ENCODE measurements at places on chromosomes 5 and 9.

- no peak for DNase-seq
These were observed 456.0 kb upstream of the ITGA1 start for GRCh38 chr5:52331725-52332124.

GRCh38 chr5:181133610-181134231 is 2.8 kb upstream of the OR2V1 start:
- no peak for DNase-seq

- no peak for DNase-seq
These were observed 79.5 kb upstream of the HTR4 start for GRCh38 chr5:148733601-148734438.

GRCh38 chr5:127910307-127910956 is 173.1 kb upstream of the SLC12A2 start:
- no peak for DNase-seq

GRCh38 chr9:111582888-111583287 is 16.6 kb downstream of the PTGR1 start:
- no peak for DNase-seq

DNA sequence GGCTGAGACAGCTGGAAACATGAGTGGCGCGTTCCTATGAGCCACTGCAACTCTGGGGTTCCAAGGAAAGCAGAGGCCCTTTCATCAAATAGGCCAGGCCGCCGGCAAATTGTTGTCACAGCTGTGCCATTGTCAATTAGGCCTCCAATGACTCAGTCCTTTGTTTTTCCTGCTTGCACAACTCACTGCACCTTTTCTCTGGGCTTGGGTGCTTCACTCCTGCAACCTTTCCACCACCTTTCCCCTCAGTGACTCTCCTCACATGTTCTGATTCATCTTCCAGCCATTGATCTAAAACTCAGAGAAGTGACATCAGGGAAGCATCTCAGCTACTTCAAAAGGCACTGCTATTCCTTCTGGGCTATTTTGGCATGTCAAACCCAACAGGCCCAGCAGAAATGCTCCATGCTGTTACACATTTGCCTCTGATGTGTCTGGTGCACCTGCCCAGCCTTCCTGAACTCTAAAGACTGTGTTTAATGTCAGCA is 653.7 kb downstream of the NR2F1-AS1 start:
- no peak for DNase-seq

DNA sequence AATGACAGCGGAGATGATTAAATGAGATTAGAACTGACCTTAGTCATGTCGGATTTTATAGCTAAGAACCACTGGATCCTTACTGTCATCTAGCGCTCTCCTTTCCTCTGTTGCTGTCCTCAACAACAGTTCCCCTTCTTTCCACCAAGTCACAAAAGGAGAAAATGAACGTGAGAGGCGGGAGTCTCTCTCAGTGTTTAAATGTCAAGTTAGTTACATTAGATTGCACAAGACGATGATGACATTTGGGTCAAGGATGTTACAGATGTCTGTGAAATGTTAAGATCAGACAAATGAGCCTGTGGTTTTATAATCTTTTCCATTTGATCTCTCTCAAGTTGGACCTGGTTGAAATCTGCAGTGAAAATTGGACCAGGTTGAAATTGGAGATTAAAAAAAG is 53.5 kb downstream of the FBXO38 start:
- DNase-seq: no peak

GRCh38 chr5:8576178-8576577 is 707.2 kb downstream of the MTRR start:
- no peak for DNase-seq

- DNase-seq: no peak
These were observed 386.1 kb downstream of the ACTL7B start for GRCh38 chr9:108469654-108470053.

GRCh38 chr5:177604656-177605055 is 4.7 kb downstream of the B4GALT7 start:
- DNase-seq: no peak

- no peak for DNase-seq
These were observed 153.7 kb downstream of the FGF1 start for GRCh38 chr5:142531977-142532780.

DNA sequence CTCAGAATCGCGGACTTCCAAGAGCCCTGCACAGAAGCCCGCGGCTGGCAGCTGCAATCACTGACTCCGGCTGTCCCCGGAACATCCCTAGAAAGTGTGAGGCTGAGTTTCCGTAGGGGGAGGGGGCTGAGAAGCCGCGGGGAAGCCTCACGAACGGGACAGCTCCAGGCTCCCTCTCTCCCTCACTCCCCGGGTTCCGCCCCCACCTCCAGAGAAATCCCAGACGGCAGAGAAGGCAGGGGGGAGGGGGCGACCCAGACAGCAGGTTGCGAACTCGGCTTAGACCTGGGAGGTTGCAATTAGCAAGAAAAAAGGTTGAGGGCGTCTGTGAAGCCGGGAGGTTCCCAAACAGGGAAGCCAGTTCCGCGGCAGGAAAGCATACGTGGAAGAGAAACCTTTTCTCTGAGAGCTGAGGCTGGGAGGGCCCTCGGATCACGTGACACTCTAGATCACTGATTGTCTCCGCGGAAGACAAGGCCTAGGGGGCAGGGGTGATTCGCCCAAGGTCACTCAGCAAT is 73.8 kb upstream of the CPLX2 start:
- DNase-seq: no peak

GRCh38 chr9:120779227-120779626 is 14.0 kb downstream of the FBXW2 start:
- DNase-seq: no peak

- DNase-seq: no peak
These were observed 131.4 kb upstream of the MINAR2 start for GRCh38 chr5:129616517-129616916.

DNA sequence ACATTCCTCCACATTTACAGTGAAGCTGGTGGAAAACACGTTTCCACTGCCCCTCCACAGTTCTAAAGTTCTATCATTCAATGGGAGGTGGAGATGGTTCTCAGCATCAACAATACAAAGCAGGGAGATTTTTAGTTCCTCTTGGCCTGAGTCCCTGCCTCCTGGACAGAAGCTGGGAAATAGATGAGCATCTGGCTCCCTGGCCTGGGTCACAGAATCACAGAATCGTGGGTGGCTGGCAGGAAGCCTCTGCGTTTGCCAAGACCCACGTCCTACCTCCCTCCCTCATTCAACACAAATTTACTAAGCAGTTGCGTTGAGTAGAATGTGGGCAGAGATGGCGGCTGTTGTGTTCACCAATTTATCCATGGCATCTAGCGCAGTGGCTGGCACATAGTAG is 5.2 kb upstream of the PPARGC1B start:
- DNase-seq: no peak

GRCh38 chr5:150653762-150654556 is 7.1 kb upstream of the MYOZ3 start:
- no peak for DNase-seq

DNA sequence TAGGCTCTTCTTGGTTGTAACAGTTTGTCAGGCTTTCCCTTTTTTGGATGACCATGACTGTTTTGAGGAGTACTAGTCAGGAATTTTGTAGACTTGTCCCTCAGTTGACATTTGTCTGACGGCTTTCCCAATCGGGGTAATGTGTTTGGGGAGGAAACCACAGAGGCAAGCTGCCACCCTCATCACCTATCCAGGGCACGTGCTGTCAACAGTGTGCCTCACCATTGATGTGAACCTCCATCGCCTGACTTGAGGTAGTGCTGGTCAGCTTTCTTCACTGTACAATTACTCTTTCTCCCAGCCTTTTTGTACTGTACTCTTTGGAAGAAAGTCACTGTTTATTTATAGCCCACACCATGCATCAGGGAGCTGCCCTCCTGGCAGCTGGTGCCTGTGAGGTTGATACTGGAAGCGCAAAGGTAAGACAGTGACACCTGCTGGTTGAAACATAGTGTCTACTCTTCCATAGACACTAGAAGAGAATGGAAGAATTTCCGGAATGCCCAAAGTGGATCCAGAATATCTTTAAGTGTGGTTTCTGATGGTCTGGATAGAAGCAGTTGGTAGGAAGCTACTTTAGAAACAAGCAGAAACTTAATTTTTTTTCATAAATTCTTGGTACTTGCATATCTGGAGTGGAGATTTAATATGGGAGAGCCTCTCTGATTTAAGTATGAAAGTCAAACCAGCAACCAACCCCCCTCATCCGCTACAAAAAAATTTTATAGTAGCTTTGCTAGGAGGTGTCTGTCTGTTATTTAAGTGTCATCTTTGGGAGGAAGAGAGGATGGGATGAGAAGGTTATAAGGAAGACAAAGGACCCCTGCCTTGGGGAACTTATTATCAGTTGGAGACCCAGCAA is 69.3 kb downstream of the SNX30 start:
- DNase-seq: peak; percentile 58

DNA sequence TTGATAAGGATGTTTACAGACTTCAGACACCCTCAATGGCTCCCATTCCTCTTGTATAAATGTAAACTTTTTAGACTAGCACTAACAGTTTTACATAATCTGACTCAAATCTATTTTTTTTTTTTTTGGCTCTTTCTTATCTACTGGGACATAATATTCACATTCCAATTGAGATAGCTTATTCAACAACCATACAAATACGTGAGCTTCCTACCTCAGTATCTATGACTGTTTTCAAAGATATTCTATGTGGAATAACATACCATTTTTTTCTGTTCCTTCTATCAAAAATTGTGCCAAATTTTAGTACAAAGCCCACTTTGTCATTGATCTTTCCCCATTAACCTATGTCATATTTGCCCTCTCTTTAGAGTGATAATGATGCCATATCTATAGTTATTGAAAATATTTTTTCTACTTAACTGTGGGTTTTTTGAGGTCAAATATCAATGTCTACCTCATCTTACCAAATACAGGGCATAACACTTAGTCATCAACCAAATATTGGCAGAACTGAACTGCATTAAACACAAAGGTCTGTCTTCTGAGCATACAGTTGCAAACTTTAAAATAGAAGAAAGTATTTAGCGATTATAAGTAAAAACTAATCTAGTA is 482.6 kb downstream of the PTPRD start:
- no peak for DNase-seq

GRCh38 chr5:132253008-132253441 is 4.5 kb upstream of the PDLIM4 start:
- DNase-seq: no peak

DNA sequence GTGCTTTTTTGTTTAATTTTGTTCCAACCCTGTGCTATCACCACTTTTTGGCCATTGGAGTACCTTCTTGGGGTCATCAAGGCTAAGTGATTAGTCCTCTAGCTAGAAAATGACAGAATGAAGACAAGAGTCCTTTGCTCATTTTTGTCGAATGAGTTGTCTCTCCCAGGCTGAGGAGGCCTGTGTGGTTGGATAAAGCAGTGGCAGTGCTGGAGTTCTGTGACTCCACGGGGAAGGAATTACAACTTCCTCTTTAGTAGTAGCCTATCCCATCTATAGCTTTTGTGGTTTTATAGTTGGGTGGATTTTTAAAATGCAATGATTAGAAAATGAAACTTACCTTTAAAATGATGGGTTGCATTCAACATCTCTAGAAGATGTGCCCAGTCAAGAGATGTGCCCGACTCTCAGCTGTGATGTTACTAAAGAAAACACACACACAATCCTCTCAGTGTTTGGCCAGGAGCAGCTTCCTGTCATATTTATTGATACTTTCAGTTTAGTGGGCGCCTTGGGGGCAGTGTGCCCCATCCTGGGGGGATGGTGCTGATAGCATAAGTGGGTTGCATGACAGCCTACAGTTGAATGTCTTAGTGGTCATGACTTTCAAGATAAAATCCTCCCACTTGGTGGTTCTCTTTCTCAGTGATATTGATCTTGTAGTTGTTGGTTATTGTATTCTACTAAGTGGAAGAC is 11.9 kb downstream of the OTULINL start:
- no peak for DNase-seq

DNA sequence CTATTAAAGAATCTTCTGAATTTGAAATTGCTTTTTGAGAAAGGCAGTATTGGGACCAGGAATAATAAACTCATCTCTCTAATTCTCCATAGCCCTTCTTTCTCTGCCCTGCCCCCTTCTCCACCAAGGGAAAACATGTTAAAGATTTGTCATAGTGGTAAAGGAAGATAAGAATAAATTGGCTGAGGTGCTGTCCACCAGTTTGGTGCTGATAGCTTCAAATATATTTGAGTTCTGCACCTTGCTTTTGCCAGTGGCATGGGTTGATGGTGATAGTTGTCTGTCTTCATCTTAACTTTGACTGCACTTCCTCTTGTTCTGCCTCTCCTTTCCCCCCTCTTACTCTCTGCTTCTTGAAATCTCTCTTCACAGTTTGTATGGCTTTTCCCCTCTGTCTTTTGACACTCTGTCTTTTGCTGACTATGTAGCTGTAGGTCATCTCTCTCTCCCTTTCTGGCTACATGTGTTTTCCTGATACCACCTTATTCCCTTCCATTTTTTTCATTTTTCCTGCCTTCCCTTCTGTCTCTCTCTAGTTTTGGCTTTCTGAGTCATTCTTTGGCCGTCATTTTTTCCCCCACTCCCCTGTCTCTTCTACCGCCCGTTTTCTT is 56.6 kb downstream of the NDUFS4 start:
- DNase-seq: no peak

- DNase-seq: peak; percentile 86
These were observed at the start of gene GSN for GRCh38 chr9:121267689-121268597. TSS of gene GSN (plus strand) at chr9:121268162. CDS start at chr9:121301972, 33,810 bp downstream.

DNA sequence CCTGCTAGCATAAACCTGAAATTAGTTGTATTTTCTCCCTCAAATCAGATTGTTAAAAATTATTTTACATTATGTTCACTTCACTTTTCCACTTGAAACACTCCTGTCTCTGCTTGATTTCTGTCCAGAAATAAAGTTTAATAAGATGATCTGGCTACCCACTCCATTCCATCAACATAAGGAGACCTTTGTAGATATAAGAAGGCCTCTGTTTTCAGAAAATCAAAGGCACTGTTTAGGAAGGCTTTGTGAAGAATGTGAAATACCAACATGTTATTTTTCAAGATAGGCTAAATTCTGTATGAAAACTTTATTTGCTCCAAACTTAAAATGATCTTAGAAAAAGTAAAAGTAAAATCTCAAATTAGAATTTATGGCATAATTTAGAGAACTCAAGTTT is 15.1 kb downstream of the RHOBTB3 start:
- no peak for DNase-seq

GRCh38 chr5:119356612-119357188 is 881 bp downstream of the TNFAIP8 start:
- DNase-seq: no peak

DNA sequence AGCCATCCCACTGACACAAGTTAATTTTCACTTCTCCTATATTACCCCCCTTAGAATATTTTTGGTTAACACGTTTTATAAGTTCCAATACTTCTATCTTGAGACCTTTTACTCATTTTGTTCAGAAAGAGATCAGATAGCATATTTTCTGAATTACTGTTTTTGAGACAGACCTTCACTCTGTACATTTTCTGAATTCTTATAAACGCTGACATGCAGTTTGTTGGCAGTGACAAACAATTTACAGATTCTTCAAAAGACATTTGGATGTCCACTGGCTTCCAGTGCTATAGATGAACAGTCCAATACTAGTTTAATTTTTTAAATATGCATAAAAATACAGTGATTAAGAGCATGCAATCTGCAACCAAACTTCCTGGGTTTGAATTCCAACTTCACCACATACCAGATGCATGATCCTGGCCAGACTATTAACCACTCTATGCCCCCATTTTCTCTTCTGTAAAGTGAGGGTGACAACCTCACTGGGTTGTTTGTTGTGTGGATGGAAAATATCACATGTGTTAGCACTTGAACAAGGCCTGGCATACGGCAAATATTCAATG is 142.1 kb downstream of the AGTPBP1 start:
- DNase-seq: no peak

All from germinal center (tissue), 1 donor.